ENCODE measurements at places on chromosomes 2 and 18.

DNA sequence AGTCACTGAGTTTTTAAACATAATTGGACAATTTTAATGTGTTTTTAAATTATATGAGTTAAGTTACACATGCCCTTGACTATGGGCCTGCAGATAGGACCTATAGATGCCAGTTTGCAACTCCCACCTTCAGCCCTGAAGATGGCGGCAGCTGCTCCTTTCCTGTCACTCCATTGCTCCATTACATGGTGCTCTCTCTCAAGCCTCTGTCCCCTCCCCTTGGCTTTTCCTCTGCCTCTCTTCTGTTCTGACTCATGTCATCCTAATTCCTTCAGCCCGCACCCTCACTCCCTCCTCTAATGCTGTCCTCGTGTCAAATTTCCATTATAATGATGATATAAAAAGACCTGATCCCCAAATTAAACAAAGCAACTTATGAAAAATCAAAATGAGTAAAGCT, 133.7 kb upstream of the HNRNPA3 start:
- DNase-seq = no peak

DNA sequence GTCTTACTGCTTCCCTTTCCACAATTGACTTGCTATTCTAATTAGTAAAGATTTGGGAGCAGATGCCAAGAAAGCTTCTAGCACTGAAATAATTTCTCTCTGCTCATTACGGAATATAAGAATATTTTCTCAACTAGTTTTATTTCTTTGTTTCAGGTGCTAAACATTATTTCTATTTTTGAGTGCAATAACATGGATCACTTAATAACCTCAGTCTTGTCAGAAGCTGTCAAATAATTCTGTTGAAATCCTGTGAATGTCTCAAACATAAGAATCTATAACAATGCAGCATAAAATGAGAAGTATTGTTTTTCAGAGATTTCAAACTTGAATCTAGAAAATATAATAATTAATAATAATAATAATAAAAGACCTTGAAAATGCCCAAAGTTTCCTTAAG, 1221.0 kb downstream of the DSC3 start:
- no peak for DNase-seq

DNA sequence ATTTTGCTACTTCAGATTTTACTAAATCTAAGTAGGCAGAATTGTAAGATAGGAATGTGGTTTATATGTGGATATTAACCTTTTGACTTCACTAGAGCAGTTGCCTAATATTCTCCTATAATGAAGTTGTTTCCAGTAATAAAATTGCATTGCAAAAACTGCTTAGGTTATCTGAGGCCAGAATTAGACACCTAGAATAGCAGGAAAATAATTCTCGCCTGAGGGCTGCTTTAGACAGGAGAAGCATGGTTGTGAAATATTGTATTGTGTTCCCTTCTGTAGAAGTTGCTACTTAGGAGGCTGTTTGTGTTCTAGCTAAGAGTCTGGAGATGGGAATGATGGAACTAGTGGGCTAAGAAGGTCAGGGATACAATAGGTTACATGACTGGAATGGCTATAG, 146.3 kb downstream of the PLCL1 start:
- no peak for DNase-seq

DNA sequence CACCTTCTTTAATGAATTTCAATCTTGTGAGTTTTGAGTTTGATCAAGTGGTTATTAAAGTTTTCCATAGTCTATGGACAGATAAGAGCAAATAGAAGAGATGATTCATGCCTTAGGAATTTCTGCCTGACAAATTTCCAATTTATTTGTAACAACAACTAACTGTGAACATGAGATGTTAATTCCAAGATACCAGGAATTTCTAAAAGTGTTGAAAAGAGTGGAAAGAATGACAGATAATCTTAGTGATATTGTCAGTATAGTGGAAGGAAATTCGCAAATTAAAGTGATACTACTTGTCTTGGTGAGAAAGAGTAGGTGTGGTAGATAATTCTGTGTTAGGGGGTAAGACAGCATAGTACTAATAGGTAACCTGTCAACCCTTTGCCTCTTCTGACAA, 82.4 kb downstream of the AGPS start:
- peak; percentile 49 for DNase-seq

DNA sequence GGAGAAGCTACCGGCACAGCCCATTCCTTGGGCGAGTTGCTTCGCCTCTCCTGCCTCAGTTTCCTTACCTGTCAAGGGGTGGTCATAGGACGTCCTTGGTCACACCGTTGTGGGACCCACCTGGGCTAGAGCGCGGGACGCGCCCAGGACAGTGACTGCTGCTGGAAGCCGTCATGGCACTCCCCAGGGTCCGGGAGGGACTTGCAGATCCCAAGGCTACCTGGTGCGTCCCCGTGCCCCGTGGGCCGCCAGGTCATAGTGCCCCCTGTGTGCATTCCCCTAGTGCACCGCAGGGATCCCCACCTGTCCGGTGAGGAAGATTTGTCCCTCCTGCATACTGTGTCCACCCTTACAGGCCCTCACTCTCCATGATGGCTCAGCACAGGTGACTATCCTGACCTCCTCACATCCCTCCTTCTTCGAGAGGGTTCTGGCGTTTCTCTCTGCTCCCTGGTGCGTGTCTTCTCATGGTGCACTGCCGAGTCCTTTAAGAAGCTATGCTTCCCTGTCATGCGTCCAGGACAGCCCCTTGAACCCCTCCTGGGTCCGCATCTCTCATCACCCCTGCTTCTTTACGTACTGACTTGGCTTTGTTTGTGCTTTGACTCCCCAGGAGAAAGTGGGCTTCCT, 886 bp upstream of the STK25 start:
- DNase-seq = no peak

DNA sequence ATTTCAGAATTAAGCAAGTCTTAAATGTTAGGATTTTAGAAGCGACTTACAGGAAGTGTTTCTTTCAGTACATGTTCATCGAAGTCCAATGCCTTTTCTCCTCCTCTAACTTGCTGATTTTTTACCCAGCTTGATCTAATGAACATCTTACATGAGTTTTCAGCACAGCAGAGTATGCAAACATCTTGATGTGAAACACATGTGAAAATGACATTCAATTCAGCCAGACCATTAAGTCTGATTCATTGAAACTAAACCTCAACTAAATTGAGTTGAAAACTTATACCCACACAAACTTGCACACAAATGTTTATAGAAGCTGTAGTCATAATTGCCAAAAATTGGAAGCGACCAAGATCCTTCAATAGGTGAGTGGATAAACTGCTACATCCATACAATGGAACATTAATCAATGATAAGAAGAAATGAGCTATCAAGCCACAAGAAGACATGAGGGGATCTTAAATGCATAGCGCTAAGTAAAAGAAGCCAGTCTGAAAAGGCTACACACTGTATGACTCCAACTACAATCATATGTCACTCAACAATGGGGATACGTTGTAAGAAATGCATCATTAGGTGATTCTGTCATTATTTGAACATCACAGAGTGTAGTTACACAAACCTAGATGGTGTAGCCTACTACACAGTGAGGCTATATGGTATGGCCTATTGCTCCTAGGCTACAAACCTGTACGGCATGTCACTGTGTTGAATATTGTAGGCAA, 18.5 kb downstream of the PSTPIP2 start:
- DNase-seq = no peak

DNA sequence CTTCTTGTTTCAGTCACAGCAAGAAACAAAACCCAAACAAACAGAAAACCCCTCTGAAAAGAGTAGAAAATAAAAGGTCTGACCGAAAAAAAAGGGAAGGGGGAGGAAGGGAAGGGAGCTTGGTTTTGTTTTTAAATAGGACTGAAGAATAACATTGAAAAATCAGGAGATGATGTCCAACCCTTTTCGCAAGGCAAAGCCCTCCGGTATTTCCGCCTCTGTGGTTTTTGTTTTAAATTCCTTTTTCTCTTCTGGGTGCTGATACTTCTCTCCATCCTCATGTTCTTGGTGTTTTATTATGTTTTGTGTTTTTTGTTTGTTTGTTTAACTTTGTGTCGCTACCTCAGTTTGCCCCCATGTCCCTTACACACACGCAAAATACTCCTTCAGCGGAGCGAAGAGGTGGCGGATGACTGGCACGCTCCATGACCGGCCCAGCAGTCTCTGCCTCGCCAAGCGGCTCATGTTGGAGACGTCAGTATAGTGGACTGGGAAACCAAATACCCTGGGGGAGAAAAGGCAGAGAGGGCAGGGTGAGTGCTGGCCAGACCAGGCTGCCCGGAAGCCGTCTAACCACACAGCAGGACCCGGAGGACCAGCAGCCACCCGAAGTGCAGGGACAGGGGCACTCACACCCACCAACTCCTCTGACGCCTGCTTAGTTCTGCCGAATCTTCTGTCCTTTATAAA, 65.7 kb upstream of the POMC start:
- no peak for DNase-seq

DNA sequence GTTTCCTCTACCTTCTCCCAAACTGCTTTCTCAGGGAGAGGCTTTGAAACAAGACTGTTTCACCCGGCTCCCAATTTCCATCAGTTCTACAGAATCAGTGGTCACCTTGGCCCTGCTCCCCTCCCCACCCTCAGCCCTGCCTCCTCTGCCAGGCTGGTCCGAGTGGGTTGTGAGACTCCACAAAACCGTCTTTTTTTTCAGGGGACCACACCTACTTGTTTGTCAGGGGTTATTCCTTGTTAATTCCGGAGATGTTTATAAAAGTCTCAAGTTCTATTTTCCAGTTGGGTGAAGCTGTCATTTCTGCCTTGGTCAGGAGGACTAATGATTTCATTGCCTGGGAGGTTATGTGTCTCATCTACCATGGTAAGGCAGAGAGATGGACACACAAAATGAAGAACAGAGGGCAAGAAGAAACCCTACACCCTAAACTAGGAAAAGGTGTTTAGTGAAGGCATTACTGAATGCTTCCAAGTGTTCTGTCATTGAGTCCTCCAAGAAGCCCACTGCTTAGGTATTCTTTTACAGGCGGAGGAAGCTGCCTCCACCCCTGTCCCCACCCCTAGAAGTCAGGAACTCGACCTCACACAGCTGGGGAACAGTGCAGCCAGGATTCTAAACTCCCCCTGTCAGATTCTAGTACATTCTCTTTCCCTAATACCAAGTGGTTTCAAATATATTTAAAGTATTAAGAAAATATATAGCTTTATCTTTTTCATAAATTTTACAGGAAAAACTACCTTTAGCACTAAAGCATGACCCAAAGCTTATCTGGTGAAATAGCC, 46.3 kb downstream of the COPS8 start:
- DNase-seq = no peak

GRCh38 chr18:27188309-27188708, 3.2 kb upstream of the CHST9 start:
- no peak for DNase-seq

DNA sequence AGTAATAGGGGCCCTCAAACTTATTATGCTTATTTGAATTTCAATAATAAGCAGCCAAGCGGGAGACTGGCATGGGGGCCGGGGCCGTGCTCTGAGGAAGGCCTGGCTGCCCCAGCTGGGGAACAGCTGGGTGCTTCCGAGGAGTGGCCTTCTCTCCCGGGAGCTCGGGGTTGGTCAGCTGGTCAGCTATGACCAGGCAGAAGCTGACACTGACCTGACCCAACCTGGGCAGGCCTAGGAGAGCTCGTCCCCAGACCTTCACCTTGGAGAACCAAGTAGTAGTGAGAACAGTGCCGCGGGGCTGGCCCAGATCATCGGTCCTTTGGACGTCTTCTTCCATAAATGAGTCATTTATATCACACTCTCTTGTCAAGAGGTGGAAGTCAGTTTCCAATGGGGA, 36.1 kb downstream of the RRM2 start:
- no peak for DNase-seq

GRCh38 chr2:197668296-197668695, 7.1 kb downstream of the RFTN2 start:
- no peak for DNase-seq

- DNase-seq = no peak
Observed at GRCh38 chr2:28463211-28463816, 32.5 kb upstream of the PLB1 start.

DNA sequence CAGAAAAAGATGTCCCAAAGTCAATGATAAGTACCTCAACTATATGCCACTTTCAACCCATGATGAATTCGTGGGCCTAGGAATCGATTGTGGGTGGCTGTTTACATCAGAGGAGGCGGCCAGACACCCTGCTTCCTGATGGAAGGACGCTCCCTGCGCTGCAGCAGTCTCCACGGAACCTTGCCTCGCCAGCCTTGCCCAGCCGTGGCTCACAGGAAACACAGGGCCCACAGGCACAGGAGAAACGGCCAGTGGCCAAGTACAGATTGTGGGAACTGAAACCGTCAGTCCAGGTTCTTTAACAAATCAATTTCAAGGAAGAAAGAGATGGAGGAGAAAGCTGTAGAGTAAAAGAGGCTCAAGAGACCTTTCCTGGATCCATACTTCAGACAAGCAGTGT, 101.5 kb upstream of the NFATC1 start:
- no peak for DNase-seq

DNA sequence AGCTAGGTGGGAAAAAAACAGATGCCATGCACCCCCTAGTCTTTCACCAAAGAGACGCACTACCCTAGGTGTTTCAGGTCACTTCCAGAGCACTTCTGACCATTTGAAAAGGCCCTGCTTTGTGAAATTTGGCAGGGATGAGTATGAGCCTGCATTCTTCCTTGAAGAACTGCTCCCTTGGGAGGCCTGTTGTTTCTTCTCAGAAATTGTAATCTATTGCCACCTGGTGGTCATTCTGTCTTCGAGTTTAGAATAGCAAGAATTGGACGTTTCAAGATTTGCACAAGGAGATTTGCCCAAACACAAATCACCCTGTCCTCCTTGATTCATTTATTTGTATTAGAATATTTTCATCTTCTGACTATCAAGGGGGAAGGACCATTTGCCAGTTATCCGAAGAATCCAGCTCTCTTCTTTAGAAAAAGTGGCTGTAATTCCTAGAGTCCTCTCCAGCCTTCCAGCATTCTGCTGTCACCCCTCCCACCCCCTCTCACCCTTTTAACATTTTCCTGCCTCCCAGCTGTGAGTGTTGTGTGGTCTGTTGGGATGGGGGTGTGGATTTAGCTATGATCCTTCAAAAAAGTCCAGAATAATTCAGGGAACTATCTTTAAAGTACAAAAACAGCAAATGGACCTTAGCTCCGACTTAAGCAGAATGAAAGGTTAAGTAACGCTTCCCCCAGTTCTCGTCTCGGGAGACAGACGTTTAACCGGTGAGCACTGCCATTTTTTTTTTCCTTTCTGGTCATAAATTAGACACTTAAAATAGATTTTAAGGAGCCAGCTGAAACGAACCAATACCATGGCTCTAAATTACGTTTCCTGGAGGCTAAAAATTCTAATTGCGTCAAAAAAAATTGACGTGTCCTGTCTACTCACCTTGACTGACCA, 3.7 kb upstream of the GAD1 start:
- peak; percentile 86 for DNase-seq
